ENCODE measurements at places on chromosomes 16 and 17. TPM values are rescaled to one million over a fixed set of nuclear protein-coding genes. Genes with fewer than 3 reads are reported as not detected.

Gene C16orf89
- 0.37 TPM for total RNA-seq

Gene BIRC5
- 169 TPM for total RNA-seq

Gene HSD17B1
- 2.6 TPM for total RNA-seq

Gene SOCS7
- 27.0 TPM for total RNA-seq

Gene ITGAX
- total RNA-seq, result not detected

DNA sequence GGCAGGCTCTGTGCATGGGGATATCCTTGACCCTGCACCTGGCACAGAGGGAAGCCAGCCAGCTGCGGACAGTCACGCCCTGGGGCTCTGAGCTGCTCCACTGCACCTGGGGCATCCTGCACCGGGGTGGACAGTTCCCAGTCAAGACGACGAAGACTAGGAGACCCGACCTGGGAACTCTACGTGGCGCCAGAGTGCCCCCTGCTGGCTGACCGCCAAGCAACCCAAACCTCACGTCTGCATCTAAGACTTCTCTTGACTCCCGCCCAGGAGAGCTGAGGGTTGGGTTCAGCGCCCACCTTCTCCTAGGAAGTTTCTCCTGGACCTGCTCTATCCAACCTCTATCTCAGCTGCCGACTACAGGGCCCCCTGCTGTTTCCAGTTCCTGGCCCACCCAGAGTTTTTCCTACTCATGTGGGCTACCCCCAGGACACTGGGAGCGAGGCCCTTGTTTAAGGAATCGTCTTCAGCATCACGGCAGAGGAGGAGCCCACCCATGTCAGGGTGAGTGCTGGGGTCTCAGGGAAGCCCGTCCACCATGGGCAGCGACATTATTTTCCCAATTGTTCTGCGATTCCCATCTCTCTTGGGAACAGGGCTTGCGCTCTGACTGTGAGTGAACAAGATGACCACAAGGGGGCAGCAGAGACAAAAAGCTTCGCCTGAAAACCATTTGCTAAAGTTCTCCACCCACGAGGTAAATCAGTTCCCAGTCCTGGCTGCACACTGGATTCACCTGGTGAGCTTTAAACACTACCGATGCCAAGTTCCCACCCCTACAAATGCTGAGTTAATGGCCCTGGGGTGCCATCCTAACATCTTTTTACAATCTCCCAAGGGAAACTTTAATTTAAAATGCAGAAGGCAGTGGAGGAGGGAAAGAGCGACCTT lies 29.3 kb downstream of the TLE7 start:
- H3K27ac ChIP-seq, result no peak overlapping the region
- H3K27me3 ChIP-seq, result peaks cover 4% of the 10 kb centered on the region
- H3K4me1 ChIP-seq, result no peaks in the 10 kb centered on the region
- DNase-seq, result peak; percentile 92
- peak overlapping the region; percentile 54 for H3K4me3 ChIP-seq
- no peaks in the 10 kb centered on the region for H3K36me3 ChIP-seq

- no peaks in the 10 kb centered on the region for H3K36me3 ChIP-seq
- H3K4me3 ChIP-seq, result no peak overlapping the region
- peaks cover 4% of the 10 kb centered on the region for H3K4me1 ChIP-seq
- no peaks in the 10 kb centered on the region for H3K27me3 ChIP-seq
- no peak for DNase-seq
These were observed 89.9 kb upstream of the ELAC2 start for GRCh38 chr17:13107676-13108235.

- no peaks in the 10 kb centered on the region for H3K27me3 ChIP-seq
- H3K36me3 ChIP-seq, result no peaks in the 10 kb centered on the region
- H3K27ac ChIP-seq, result no peak overlapping the region
- H3K4me1 ChIP-seq, result peaks cover 19% of the 10 kb centered on the region
- DNase-seq, result no peak
These were observed 90.8 kb downstream of the MGAT5B start for GRCh38 chr17:76958974-76959373.

DNA sequence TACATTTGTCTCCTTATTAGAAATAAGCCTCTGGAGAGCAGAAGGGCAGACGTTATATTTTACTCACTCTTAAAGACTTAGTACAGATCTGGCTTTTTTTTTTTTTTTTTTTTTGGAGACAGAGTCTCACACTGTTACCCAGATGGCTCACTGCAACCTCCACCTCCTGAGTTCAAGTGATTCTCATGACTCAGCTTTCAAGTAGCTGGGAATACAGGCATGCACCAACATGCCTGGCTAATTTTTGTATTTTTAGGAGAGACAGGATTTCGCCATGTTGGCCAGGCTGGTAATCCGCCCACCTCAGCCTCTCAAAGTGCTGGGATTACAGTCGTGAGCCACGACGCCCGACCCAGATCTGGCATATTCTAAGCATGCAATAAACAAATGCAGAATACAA lies 36.4 kb upstream of the TMEM97 start:
- no peak for DNase-seq
- H3K4me3 ChIP-seq, result no peak overlapping the region
- H3K36me3 ChIP-seq, result no peaks in the 10 kb centered on the region
- H3K27me3 ChIP-seq, result no peaks in the 10 kb centered on the region
- no peaks in the 10 kb centered on the region for H3K4me1 ChIP-seq
- no peak overlapping the region for H3K27ac ChIP-seq

DNA sequence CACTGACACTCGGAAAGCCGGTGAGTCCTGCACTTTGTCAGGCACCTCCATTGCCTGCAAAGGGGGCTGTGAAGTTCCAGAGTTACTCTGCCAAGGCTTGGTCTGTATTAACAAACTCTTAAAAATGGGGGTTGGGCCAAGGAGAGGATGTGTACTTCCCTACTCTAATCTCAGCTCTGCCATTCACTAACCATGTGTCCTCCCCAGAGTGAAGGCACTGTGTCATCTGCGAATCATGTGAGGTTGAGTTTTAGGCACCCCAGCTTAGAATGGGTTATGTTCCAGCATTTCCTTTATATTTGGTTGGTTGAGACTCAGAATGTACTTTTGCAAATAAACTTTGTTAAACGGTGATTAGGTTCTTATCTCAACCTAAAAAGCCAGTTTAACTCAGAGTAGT lies 24.9 kb downstream of the ERCC4 start:
- DNase-seq, result no peak
- H3K27me3 ChIP-seq, result no peaks in the 10 kb centered on the region
- no peaks in the 10 kb centered on the region for H3K36me3 ChIP-seq

DNA sequence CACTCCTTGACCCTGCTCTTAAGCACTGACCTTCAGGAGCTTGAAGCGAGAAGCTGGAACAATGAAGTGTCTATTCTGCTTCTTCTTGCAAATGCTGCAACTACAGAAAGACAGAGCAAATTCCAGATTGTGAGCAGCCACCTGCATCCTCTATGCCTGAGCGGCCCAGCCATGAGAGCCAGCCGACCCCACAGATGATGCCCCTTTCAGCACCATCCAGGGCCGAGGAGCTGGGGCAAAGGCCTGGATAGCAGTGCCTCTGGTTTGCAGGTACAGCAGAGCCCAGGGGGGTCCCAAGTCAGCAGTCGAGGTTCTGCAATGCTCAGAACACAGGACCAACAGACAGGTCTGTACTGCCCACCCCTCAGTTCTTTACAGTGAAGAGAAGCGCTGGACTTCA lies 4.7 kb downstream of the CENPV start:
- H3K4me1 ChIP-seq, result peaks cover 6% of the 10 kb centered on the region
- DNase-seq, result no peak
- no peak overlapping the region for H3K27ac ChIP-seq
- peaks cover under 1% of the 10 kb centered on the region for H3K27me3 ChIP-seq

- peaks cover 9% of the 10 kb centered on the region for H3K4me1 ChIP-seq
- DNase-seq, result peak; percentile 60
- H3K27ac ChIP-seq, result no peak overlapping the region
- no peaks in the 10 kb centered on the region for H3K36me3 ChIP-seq
These were observed 21.0 kb downstream of the ACE start for GRCh38 chr17:63497708-63498483.

DNA sequence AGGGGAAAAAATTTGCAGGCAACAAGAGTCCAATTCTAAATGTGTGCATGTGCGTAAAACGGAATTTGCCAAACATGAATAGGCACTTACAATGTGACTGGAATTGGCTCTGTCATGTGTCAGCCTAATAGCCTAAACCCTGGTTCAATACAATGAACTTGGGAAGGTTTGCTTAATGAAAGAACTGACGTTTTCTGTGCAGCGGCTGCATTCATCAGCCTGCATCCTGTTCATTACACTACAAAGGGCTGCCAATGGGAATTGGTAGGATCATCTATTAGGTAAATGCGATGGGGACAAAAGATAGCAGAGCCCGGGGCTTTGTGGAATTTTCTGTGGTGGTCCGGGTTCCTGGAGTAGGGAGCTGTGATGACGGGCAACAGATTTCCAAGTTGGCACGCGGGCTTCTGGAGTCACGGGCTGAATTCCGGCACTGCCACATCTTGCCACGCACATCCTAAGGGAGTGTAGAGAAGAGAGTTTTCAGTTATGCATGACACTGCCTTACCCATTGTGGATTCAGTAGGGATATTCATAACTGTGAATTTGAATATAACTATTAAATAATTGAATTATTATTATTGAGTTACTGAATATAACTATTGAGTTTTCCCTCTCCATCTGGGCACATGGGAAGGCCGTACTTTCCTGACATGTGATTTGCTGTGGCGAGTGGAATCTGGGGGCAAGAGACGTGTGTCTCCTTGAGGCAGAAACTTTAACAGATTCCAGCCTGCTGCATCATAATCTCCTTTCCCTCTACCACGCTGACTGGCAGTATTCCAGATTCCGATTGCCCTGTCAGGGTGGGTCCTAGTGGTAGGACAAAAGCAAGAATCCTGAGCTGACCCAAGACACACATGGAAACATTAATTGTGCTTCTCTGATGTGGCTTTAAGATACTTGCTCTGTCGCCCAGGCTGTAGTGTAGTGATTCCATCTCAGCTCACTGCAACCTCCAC lies 565.6 kb downstream of the WWOX start:
- no peaks in the 10 kb centered on the region for H3K27me3 ChIP-seq
- H3K36me3 ChIP-seq, result no peaks in the 10 kb centered on the region
- no peak overlapping the region for H3K27ac ChIP-seq
- DNase-seq, result peak; percentile 33
- peaks cover 32% of the 10 kb centered on the region for H3K4me1 ChIP-seq

DNA sequence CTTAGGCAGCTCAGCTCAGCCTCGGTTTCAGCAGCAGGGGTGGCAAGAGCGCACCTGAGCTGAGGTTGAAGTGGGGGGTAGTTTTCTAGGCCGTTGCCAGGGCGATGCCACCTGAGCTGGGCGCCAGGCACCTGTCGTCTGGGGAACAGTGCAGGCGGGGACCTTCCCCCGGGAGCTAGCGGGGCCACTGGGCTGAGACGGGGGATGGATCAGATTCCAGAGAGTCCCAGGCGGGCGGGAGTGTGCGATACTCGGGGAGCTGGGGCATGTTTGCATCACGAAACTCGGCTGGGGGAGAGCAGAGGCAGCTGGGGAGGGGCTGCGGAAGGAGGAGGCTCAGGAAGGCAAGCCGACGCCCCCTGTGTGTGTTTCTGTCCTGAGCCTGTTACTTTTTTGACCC lies 477 bp upstream of the CLDN9 start:
- peaks cover 39% of the 10 kb centered on the region for H3K4me1 ChIP-seq
- H3K27ac ChIP-seq, result no peak overlapping the region
- DNase-seq, result peak; percentile 43
- no peaks in the 10 kb centered on the region for H3K36me3 ChIP-seq

GRCh38 chr17:74920642-74921025 lies 2.4 kb downstream of the USH1G start:
- H3K36me3 ChIP-seq, result no peaks in the 10 kb centered on the region
- H3K27ac ChIP-seq, result no peak overlapping the region
- H3K4me1 ChIP-seq, result peaks cover 21% of the 10 kb centered on the region
- no peak for DNase-seq
- H3K4me3 ChIP-seq, result no peak overlapping the region
